ENCODE measurements at places on chromosomes 5 and 9.
A peak's percentile ranks its signal among the peaks of the same experiment; 100 is the strongest.

- no peak for DNase-seq
Measured at GRCh38 chr5:126552614-126553013, 42.4 kb downstream of the ALDH7A1 start.

GRCh38 chr5:73974871-73975360 lies 348.9 kb downstream of the ARHGEF28 start:
- DNase-seq, result no peak

- DNase-seq, result no peak
Measured at GRCh38 chr9:136237486-136238341, 7.9 kb downstream of the QSOX2 start.

DNA sequence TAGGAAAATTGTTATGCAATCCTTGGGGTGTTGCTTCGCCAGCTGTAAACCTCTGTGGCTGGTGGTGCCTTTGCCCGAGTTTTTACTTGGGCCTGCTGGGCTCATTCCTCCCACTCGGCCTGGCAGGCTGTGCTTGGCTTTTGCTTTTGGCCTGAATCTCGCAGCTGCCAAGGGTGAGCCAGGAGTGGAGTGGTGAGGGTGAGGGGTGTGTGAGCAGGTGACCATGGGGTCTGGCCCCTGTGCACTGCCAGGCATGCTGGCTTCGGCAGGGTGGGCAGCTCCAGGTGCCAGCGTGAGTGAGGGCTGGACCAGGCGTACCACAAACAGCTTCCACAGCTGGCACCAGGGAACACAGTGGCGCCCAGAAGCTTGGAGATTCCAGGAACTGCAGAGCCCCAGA lies 12.6 kb upstream of the DHFR start:
- no peak for DNase-seq

DNA sequence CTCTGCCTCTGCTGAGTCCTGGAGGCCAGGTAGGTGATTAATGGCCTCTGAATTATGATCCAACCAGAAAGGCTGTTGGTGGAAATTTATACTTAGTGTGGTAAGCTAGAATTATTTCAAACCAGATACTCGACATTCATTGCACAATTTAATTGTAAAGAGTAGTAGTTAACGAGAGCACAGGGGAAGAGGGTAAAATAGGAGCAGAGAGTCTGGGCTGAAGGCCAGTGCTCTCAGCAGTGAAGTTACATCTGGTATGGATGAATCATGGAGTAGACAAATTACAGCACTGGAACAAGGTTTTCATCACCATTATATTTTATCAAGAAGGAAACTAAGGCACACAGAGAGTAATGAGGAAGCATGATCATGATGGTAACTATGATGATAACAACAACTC lies 92.5 kb downstream of the TLR4 start:
- no peak for DNase-seq

GRCh38 chr9:88085476-88085875 lies 52.8 kb downstream of the SPATA31C2 start:
- DNase-seq, result no peak

DNA sequence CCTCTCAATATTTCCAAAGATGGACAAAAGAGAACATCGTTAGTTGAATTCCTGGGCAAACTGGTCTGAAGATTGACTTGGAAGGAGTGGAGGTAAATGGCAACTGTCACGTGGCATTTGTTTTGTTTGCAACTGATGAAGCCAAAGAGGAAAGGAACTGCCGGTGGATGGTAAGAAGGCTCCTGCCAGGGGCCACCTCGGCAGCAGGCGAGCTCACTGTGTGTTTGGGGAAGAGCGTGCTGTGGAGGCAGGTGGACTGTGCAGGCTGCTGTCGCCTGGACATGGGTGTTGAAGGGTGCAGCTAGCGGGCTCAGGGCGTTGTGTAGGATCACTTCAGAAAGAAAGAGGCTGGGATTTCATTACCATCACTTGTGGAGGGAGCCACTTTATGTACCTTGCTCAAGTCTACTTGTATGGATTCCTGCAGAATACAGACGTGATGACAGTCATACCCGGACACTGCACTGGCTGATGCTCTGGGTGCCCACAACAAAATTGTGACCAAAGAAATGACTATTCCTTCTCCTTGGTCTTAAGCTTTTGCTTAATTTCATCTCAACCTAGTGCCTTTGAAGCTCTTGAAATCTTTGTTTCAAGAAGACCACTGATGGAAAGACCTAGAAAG lies 72.7 kb downstream of the MAP1B start:
- no peak for DNase-seq

DNA sequence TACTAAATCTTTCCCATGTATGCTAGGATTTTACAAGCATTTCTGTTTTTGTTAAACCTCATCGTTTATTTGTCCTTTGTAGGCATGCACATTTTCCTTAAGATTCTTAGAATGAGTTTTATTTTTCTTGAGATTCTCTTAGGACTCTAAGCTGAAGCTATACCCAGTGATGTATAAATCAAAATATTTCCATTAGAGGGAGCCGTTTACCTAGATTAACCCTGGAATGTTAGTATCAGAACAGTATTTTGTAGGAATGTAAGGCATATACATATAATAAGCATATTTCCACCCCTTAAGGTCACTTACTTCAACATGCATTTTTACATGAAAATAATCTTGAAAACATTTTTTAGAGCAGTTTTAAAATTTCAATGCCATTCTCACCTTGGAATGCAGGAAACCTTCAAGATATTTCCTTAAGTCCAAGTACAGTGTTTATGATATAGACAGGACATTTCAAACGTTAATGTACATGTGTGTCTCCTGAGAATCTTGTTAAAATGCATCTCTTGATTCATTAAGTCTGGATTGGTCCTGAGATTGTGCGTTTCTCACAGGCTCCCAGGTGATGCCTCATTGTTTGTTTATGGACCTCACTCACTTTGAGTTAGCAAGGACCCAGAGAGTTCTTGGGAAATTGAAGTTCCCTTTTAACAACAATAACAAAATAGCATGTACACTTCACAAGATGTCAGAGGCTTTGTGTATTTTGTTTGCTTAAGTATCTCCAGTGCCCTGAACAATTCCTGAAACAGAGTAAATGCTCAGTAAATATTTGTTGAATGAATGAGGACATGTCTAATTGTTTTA lies 34.9 kb upstream of the FCHO2 start:
- no peak for DNase-seq

DNA sequence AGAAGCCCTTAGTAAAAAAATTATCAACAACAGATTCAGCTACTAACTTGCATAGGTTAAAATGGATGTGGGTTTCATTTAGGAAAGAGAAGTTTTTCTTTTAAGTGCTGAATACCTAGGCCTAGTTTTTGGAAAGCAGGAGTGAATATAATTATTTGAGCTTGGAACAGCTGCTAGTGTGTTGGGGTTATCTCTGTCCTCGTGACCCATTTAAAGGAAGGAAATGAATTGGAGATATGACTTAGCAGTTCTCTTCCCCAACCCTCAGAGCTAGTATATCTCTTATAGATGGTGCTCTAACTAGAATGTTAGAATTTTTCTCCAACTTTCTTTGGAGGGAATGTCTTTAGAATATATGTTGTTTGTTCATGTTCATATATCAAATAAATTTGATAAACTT lies 38.6 kb downstream of the ZNF366 start:
- no peak for DNase-seq

GRCh38 chr5:10384483-10384882 lies 31.0 kb downstream of the MARCHF6 start:
- no peak for DNase-seq

DNA sequence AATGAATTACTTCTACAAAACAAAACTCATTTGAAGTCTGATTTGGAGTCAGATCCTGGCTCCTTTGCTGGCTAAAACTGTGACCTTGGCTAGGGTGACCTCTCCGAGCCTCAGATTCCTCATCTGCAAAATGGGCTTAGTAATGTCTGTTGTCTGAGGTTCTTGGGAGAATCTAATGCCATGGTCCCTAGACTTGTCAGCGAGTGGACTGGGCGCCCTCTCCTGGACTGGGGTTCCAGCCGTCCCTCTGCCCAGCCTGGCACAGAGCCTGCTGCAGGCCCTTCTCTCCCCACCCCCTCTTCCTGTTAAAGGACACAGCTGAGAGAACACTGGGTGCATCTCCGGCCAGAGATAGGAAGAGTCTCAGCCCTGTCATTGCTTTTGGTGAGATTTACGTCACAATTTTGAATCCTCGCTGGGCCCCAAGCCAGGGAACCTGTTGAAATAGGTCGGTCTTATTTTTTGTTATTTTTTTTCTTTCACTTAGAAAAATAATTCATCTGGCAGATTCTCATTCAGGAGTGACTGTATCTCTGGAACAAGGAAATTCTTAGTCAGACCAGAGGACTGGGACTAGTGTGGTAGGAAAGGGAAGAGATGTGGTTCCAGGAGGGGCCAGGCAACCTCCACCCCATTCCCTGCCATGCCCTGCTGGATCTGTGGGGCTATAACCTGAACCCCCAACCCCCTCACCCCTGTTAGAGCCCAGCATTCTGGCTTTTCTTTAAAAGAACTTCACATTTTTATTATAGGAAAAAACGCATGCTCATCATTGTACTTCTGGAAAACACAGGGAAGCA lies 48.2 kb upstream of the RPL26L1 start:
- DNase-seq, result peak; percentile 25

DNA sequence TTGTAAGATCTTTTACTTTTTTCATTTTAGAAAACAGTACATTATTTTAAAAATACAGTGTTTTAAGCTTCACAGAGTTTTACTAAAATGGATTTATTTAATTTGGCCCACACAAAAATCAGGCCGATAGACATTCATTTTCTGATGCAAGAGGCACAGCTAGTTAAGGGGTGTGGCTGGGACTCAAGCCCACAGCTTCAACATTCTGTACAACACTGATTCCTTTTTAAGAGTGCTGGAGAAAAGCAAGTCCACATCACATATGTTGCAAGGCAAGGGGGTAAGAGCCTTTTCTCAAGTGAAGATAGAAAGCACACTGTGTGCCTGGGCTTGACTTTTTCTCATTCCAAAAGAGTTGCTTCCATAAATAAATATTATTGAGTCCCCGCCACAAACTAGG lies 195.9 kb downstream of the RFK start:
- no peak for DNase-seq

GRCh38 chr5:176132471-176133288 lies 105.5 kb upstream of the SIMC1 start:
- no peak for DNase-seq

- DNase-seq, result no peak
Measured at GRCh38 chr9:32500768-32501167, 25.2 kb downstream of the RIGI start.

- peak; percentile 66 for DNase-seq
Measured at GRCh38 chr5:157253547-157253946, 12.4 kb upstream of the CYFIP2 start.

GRCh38 chr9:76637416-76637815 lies 126.8 kb upstream of the PCA3 start:
- DNase-seq, result no peak

DNA sequence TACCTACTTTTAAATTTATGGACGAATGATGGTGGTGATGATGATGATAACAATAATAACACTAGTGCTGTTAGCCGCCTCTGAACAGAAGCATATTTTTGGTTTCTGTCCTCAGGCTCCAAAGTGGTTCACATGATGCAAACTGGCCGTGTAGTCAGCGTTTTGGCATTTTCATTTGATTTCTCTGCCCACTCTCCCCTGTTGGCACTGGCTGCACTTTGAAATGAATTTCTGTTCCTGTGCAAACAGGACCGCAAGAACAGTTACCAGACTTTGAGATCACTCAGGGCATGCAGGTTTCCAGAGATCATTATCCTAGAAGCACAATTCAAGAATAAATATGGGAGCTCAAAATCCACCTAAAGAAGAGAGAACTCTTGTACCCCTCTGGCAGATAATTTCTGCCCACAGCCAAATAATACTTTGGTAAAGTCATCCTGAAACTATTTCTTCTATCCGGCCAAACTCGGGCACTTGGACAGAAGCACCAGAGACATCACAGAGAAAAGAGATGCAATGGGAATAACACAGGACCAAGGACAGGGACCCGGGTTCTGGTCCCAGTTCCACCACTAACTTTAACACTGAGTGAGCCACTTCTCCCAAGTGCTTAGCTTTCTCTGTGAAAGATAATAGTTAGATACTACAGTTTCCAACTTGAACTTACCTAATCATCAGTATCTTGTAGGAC lies 201.7 kb upstream of the PTGER4 start:
- no peak for DNase-seq

GRCh38 chr5:94471521-94471920 lies 146.9 kb downstream of the KIAA0825 start:
- no peak for DNase-seq

DNA sequence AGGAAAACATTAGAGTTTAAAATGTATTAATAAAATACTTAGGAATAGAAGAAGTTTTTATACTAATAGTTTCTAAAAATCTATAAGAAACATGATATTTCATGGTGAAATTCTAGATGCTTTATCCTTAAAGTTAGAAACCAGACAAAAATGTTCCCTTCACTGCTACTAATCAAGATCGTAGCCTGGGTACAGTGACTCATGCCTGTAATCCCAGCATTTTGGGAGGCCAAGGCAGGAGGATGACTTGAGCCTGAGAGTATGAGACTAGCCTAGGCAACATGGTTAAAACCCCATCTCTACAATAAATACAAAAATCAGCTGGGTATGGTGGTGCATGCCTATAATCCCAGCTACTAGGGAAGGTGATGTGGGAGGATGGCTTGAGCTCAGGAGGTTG lies 30.4 kb upstream of the KLF9 start:
- DNase-seq, result no peak

- no peak for DNase-seq
Measured at GRCh38 chr5:119070578-119070827, 384 bp upstream of the DMXL1 start.

DNA sequence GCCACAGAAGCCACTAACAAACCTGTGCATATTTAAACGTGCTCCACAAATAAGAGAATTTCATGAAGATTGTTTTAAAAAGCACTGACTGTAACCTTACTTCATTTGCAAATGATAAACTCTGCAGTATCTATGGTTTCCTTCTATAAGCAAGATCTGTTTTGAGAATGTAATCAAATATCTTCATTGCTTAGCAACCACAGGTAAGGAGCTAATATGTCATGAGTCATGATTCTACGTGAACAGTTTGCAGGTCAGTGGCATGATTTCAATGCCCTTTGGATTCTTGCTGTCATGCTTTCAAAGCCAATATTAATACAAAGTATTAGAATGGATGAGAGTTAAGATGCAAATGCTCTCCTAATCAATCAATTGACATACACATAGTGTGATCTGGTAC lies 325.0 kb downstream of the EDIL3 start:
- no peak for DNase-seq

- no peak for DNase-seq
Measured at GRCh38 chr9:26888271-26888670, 4.3 kb downstream of the CAAP1 start.

DNA sequence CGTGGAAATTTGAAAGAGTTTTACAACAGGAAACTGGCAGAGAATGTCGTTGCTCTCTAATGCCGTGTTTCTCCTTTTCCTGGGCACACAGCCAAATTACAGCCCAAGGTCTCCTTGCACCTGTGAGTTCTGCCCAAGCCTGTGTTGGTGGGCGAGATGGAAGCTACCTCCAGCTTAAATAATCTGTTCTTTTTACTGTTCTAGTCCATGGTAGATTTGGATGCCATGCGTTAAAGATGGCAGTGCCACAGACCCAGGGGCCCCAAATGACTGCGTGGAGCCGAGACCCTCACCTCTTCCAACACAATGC lies 92.6 kb upstream of the IRX4 start:
- no peak for DNase-seq

- DNase-seq, result no peak
Measured at GRCh38 chr5:72042097-72042496, 65.2 kb upstream of the MAP1B start.

Measured in memory B cell (primary cell).